ENCODE measurements at places on chromosomes 2 and 18.

DNA sequence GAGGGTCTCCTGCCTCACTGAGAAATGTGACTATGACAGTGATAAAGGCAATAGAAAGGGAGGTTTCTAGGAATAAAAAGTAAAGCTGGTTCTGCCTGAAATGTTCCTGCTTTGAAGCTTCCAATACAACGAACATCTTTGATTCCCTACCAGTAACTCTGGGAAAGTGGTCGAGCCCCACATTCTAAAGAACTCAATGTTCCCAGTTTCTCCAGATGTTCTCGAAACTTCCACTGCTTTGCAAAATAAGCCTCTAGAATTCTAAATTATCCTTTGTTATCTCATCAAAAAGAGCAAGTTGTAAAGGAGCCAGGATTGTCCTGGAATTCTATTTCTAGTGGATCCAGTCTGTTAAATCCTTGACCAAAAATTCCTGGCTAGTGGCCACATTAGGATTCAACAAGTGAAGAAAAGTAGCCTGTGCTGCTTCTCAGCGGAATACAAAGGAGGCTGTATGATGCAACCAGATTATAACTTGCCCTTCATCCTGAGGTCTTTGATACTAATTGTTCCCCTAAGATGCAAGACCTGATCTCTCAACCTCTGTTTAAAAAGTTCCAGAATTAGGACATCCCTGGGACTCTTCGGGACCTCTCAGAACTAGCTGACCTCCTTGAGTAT lies 8.4 kb downstream of the SCN7A start:
- no peak for DNase-seq

- DNase-seq = no peak
These were observed 332.6 kb downstream of the SOX11 start for GRCh38 chr2:6024784-6025183.

- DNase-seq = no peak
These were observed 78.2 kb downstream of the CELF4 start for GRCh38 chr18:37487400-37487867.

DNA sequence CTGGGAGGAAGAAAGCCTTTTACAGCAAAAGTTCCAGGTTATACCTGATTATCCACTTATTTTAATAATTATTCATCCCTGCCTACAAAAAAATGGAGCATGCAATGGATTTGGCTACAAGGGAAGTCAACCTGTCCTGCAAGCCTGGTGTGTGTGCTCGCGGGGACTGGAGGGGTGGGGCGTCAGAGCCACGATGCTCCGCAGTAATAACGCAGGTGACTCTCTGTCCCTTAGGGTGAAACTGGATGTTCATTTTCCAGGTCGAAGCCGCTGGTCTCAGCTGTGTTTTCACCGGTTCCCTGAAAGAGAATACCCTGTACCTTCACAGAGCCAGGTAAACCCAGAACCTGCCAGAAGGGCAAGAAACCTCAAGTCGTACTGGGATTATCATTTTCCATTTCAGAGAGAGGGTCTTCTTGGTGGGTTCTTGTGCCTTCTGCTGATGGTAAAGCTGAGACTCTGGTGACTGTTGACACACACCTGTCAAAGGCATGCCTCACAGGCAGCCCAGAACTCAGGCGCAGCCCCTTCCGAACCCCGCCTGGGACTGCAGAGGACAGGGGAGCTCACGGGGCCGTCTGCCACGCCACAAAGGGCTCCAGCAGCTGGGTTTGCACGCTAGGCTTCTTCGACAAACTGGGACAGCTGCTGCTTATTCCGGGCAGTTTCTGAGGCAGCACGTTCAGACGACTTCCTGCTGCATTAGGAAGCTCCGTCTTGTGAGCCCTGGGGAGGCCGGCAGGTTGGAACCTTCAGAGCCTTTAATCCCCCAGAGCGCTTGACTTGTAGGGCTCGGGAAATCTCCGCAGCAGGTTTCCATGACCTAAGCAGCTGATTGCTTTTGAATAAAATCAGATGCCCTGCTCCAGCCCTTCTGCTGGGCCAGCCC lies 58.6 kb downstream of the KCNG2 start:
- no peak for DNase-seq

GRCh38 chr2:118834901-118835745 lies 12.3 kb downstream of the EN1 start:
- no peak for DNase-seq

GRCh38 chr2:238170386-238171071 lies 11.8 kb downstream of the ERFE start:
- no peak for DNase-seq

GRCh38 chr2:225630824-225631533 lies 231.5 kb downstream of the NYAP2 start:
- no peak for DNase-seq

- DNase-seq = no peak
These were observed 217.4 kb downstream of the KCNE4 start for GRCh38 chr2:223269386-223269785.

DNA sequence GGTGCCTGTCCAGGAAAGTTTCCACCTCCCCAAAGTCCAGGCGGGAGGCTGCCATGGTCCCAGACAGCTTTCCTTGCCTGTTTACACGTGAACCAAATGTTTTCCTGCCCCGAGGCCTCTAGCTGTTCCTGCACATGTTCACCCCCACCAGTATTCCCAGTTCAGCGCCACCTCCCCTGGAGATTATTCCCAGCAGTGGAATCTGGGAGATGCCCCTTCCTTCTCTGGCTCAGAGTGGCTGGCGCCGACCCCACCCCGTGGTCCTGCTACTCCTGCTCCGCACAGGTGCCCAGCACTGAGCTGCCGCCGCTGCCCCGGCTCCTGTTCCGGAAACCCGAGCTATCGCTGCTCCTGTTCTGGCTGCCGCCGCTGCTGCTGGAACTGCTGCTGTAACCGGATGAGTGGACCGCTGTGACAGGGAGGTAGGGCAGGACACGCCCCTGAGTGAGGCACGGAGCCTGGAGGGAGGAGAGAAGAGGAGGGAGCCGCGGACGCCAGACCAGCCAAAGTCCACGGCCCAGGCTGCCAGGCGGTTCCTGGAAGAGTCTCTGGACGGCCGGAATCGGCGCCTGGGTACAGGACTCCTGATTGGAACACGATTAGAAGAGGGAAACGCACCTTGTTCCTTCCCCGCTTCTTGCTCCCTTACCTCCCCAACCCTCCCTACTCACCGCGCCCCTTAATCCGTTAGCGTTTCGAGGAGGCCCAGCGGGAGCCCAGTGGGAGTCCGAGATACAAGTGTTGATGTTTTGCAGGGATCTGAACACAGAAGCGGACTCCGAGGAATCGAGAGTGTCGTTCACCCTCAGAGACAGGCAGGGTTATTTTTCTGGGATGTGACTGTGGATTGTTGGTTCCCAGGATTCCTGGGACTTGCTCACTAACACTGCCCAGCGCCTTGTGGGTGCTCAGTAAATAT lies at the start of gene PDE11A:
Gene PDE11A (minus strand): TSS at position 395 of the 919 bp plus-strand sequence. CDS start 340 bp downstream, at position 55.
- DNase-seq = peak; percentile 71

- no peak for DNase-seq
These were observed 1.1 kb downstream of the PUM2 start for GRCh38 chr2:20349513-20349921.
